ENCODE measurements at places on chromosomes 6 and 20.

DNA sequence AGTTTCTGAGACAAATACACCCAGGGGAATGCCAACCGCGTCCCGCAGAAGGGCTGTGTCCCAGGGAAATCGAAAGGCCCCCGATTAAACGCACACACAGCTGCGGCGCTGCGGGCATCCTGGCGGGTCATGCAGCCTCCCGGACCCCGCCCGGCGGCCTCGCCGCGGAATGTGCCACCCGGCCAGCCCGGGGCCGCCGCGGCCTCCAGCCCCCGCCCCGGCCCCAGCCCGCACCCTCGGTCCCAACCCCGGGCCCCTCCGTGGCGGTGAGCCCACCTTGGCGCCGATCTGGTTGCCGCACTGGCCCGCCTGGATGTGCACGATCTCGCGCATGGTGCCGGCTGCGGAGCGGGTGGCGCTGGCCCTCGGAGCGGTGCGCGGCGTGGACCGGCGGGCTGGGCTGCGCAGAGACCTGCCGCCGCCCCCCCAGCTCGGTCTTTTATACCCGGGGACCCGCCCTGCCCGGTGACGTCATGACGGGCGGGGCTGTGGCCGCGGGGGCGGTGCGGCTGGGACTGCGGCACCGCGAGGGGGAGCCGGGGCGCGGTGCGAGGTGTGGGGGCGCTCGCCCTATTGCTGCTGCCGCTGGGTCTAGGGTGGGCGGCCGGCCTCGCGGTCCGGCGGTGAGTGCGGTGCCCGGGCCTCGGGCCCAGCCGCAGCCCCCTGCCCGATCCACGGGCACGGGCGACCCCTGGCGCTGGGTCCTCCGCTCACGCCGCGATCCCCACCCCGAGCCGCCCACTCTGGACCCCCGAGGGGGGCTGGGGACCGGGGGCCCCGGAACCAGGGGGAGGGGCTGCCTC, at the start of gene TUBB2A:
TUBB2A (minus strand) TSS at position 414 of the 803 bp plus-strand sequence; CDS start at position 333, 81 bp downstream.
- no peak for DNase-seq

DNA sequence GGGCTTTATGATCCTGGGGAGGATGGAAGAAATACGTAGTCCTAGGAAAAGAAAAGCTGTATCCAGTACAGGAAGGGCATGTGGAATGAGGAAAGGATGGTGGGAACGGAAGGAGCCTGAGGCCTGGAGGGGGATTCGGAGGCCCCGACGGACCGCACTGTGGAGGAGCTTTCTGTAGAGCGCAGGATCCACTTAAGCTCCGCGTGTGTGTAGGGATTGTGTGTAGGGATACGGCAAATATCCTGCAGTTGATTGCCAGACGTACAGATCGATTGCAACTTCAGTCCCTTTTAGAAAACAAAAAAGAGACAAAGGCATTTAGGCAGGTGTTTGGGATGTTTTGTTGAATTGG, 32.6 kb upstream of the JAG1 start:
- no peak for DNase-seq

DNA sequence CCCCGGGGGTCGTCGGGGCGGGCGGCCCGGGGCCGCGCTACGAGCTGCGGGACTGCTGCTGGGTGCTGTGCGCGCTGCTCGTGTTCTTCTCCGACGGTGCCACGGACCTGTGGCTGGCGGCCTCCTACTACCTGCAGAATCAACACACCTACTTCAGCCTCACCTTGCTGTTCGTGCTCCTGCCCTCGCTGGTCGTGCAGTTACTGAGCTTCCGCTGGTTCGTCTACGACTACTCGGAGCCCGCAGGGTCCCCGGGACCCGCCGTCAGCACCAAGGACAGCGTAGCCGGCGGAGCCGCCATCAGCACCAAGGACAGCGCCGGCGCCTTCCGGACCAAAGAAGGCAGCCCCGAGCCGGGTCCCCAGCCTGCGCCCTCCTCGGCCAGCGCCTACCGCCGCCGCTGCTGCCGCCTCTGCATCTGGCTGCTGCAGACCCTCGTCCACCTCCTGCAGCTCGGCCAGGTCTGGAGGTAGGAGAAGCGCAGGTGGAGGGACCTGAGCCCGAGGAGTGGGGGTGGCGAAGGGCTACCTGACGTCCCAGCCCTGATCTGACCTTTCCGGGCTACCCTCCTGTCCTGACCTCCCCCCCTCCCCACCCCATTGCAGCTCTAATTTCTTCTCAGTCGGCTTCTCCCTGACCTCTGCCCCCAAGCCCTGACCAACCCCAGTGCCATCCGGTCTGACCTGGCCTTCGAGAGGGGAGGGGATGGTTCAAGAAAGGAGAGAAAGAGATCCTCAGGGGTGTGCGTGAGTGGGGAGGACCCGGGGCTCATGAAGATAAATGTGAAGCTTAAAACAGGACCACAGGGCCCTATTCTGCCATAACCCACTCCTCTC, 558 bp downstream of the XKR7 start:
- peak; percentile 54 for DNase-seq

GRCh38 chr6:139536751-139537617, 162.5 kb upstream of the CITED2 start:
- no peak for DNase-seq

- no peak for DNase-seq
Measured at GRCh38 chr20:40481743-40482458, 207.1 kb downstream of the MAFB start.

DNA sequence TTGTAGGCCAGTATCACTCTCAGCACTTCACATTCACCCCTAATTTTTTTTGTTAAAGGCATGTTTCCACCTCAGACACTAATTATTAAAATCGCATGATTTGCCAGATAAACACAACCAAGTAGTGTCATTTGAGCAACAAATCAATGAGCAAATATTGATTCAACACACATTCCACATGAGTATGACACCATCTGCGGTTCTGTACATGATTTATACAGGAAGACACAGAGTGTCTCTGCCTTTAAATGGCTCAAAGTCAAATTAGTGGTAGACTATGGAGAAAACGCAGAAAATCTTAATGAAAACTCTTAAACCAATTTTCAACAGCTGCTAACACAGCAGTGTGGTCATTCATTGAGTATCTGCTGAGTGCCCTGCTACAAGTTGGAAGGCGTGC, 300.2 kb downstream of the SOX4 start:
- no peak for DNase-seq

- DNase-seq, result no peak
Measured at GRCh38 chr6:165925474-165926156, 242.0 kb downstream of the TBXT start.

DNA sequence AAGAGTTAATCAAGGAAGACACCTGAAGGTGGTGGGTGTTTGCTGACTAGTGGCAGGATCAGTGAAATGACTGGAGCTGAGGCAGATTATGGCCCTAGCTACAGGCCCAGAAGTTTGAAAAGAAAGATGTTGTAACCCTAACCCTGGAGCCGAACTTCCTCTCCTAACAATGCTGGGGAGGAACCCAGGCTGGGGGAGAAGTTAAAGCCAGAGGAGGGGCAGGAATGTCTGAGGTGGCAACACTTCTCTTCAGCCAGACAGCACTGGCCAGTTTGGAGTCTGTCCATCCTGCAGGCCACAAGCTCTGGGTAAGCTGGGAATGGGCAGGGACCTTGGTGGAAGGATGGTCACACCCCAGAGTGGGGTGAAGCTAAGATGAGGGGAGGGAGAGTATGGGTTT, at the start of gene LST1:
LST1 (plus strand) TSS at position 270 of the 400 bp plus-strand sequence. CDS start 1,023 bp downstream, outside the sequence.
- peak; percentile 65 for DNase-seq

DNA sequence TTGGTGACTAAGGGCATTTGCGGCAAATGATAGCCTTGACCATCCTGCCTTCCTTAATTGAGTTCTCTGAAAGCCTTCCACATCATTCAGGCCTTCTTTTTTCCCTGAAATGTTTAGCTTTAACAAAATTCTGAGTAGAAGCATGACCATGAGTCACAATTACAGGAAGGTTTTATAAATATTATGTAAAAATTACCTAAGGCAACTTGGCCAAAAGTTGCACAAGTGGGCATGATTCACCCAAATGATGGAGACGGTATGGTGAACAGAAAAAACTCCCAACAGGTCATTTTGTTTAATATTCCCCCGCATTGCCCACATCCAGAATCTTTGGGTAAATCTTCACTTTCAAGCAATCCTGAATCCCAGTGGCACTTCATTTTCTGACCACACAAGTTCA, 37.0 kb downstream of the MC3R start:
- no peak for DNase-seq

- DNase-seq, result no peak
Measured at GRCh38 chr20:34976286-34976685, 20.6 kb downstream of the MYH7B start.

DNA sequence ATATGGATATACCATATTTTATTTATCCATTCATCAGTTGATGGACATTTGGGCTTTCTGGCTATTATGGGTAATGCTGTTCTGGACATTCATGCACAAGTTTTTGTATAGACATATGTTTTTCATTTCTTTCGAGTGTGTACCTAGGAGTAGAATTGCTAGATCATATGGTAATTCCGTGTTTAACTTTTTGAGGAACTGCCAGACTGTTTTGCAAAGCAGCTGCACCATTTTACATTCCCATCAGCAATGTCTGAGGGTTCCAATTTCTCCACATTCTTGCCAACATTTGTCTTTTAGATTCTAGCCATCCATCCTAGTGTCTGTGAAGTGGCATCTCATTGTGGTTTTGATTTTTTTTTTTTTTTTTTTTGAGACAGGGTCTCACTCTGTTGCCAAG, 20.8 kb downstream of the SRC start:
- DNase-seq, result no peak

DNA sequence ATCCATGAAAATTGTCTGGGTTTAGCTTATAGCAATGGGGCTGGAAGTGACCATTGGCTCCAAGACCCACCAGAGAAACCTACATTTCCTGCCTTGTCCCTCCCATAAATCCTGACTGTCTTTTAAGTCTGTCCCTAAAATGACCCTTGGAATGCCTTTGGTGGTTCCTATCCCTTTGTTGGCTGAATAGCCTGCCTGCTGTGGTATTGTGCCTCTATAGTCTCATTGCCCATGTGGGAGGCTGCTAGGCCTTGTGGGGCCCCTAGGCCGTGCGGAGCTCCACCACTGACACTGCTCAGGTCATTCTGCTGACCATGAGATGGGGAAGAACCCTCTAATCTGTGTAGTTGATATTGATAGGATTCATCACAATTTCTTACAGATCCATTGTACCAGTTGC, 43.3 kb downstream of the SCP2D1 start:
- DNase-seq, result no peak

DNA sequence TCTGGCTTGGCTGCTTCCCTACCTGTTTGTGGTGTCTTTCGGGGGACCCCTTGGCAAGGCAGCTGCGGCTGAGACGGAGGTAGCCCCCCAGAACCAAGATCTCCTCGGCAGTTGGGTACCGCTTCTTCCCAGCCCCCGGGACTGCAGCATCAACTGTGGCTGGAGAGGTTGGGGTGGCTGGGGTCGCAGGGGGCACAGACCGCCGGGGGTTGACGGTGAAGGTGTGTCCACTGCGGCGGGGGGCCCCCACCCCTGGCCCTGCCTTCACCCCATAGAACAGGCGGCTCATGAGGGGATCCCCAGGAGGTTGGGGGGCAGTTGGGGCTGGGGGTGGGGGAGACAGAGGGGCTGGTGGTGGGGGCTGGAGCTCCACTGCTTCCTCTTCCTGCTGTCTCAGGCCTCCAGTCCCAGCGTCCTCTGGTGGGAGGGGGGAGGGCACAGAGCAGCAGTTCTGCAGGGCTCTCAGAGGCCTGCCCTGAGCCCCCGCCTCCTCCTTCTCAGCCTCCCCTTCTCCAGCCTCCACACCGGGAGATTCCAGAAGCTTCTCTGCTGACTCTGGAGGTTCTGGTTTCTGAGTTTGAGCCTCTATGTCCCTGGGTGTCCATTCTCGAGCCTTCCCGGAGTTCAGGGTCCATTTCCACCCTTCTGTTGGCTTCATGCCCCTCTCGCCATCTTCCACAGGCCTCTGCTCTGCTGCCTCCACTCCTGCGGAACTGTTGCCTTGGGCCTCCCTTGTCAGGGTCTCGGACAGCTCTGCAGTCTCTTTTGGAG, 1.9 kb downstream of the PPP1R18 start:
- peak; percentile 50 for DNase-seq

DNA sequence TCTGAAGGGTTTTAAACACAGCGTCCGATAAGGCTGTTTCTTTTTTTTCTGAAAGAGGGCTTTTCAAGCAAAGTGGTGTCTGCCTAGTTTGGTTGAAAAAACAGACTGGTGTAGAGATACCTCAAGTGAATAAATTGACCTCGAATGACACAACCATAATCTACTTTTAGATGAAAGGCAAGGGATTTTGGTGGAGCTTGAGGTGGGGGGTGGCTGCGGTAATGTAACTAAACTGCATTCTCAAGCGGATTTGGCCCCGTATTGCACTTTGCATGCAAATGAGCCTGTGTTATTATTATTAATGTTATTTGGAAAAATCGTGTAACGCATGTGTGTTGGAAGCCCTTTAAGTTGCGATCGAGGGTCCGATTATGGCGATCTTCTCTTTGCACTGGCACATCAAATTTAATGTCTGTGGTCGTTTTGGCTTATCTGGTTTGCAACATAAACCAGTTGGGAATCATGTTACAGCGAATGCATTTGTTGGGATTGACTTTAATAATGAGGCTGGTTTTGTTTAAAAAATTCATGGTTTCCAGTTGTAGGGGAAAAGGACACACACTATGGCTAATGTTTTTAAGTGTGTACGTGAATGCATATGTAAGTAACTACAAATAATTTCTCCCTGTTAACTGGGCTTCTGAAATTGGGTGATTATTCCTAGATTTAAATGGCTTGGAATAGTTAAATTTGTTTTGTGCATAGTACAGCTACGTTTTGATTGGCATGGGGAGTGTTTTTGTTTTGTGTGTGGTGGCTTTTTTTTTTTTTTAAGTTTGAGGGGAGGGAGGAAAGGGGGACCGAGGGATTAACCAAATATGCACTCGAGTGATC, 1.0 kb downstream of the JARID2 start:
- DNase-seq, result no peak

- no peak for DNase-seq
Measured at GRCh38 chr6:137237413-137238170, 18.4 kb upstream of the IFNGR1 start.

- DNase-seq, result no peak
Measured at GRCh38 chr6:33607784-33608161, 13.3 kb upstream of the ITPR3 start.

DNA sequence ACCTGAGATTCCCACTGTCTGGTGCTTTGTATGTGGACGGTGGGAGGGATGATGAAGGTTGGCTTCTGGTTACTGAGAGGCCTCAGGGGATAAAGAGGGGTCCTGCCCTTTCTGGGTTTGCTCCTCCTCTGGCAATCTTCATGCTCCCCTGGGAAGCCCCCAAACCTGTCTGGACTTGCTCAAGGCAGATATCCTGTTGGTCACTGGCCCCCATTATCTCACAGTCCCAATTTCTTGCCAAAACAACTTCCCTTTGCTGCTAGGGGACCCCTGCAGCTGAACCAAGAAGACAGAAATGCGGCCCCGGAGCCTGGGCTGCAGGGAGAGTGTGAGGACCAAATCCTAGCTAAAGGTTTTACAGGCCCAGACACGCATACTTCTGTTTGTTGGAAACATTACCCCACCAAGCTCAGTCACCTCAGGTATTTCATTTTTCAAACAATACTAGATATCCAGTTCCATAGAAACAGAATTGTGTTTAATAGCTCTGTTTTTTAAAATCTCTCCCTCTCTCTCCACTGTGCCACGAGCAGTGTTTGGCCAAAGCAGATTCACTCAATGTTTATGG, 63.4 kb upstream of the MRPS10 start:
- DNase-seq, result no peak
